Stimulated activated CD8-positive, alpha-beta memory T cell treated with anti-CD3 and anti-CD28 coated beads, Interleukin-7, amount 100 ng/mL, for 1 hour (primary cell): ENCODE measurements at places on chromosomes 2 and 18.

GRCh38 chr18:26432651-26433424 lies 115.5 kb downstream of the KCTD1 start:
- DNase-seq, result no peak

- no peak for DNase-seq
Observed at GRCh38 chr2:4882421-4882820, 809.8 kb upstream of the SOX11 start.

DNA sequence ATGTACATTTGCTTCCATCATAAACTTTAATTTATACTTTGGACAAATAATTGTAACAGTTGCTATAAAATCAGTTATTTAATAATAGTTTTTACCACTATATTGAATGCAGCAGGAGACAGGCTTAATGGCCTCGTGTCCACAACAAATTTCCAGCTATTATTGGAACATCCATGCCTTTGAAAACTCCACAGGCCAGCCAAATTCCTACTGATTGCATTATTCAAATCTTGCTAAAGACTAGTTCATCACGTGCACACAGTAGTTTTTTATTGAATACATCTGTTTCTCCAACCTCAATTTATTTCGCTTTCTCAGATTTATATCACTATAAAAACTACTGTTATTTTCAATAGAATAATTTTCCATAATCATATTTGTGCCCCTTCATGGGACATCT lies 18.4 kb upstream of the PTPRM start:
- no peak for DNase-seq

- DNase-seq, result no peak
Observed at GRCh38 chr2:36859366-36859792, 107.0 kb downstream of the STRN start.

GRCh38 chr18:73478191-73478590 lies 610.4 kb upstream of the NETO1 start:
- DNase-seq, result no peak

- no peak for DNase-seq
Observed at GRCh38 chr2:172095146-172095904, 7.4 kb downstream of the DLX2 start.

- DNase-seq, result no peak
Observed at GRCh38 chr18:52341608-52342381, 1.8 kb downstream of the DCC start.

GRCh38 chr2:166234112-166234846 lies 106.5 kb upstream of the SCN1A start:
- DNase-seq, result no peak

DNA sequence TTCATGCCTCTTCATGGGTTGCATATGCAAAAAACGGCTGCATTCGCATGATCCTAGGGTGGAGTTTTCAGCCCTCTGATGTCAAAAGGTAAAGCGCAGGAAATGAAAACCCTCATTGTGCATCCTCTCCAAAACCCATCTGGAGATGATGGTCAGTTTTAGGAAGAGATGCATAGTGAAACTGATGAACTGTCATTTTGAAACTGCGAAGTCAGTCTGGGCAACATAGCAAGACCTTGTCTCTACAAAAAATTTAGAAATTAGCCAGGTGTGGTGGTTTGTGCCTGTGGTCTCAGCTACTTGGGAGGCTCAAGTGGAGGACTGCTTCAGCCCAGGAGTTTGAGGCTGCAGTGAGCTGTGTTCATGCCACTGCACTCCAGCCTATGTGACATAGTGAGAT lies 2.5 kb upstream of the TTLL4 start:
- no peak for DNase-seq

- DNase-seq, result no peak
Observed at GRCh38 chr2:127404466-127405254, 13.6 kb upstream of the PROC start.

- DNase-seq, result no peak
Observed at GRCh38 chr2:43676322-43677050, at the start of gene C1GALT1C1L. Gene C1GALT1C1L, minus strand, starts transcription at chr2:43676429. Its CDS starts 107 bp downstream, at chr2:43676322.

- no peak for DNase-seq
Observed at GRCh38 chr2:133927894-133928293, 326.0 kb upstream of the MGAT5 start.

DNA sequence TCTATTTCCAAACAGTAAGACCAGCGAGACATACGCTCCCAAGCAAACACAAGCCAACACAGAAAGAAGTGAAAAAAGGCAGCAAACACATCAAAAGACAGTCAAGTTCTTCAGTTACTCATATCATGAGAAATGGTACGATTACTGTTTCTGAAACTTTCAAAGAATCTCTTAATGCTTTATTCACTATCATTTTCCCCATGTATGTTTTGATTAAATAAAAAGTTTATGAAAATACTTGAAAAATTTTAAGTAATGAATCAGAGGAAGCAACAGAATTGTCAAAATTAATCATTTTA lies 114.9 kb downstream of the HDAC4 start:
- DNase-seq, result no peak

- DNase-seq, result no peak
Observed at GRCh38 chr2:236575510-236575909, 5.9 kb downstream of the ACKR3 start.

DNA sequence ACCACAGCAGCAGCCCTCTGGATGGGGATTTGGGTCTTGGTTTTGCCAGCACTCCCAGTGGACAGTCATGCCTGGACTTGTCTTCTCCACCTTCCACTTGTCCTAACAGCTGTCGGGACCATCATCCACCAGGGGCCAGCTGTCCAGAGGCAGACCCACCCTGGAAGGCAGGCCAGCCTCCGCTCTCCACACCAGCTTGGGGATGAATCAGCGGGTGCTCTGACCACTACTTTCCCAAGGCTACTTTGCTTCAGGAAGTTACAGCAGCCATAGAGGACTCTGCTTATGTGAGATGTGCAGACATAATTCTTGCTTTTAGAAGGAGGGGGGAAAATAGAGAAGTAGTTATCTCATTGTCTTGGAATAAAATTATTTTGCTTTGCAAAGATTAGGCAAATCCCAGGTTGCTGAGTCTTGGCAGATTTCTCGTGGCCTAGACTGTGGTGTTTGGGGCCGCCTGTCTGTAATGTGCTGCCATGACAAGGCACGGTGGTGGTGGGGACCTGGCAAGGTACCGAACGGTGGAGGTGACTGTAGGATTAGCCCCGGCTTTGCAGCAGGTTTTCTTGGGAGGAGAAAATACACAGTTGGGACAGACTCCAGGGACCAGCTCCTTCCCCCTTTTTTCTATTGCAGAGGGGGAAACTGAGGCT lies 148.7 kb downstream of the AGAP1 start:
- no peak for DNase-seq

- DNase-seq, result no peak
Observed at GRCh38 chr18:67805261-67805660, 288.7 kb upstream of the DSEL start.
